B cell (primary cell): ENCODE measurements at places on chromosomes 12 and 14. TPM values are rescaled to one million over a fixed set of nuclear protein-coding genes. Genes with fewer than 3 reads are reported as not detected.

The MYBPC1 gene
- total RNA-seq, result not detected in 2 replicates

- no peak for DNase-seq
These were observed 4.9 kb downstream of the TSPAN8 start for GRCh38 chr12:71152851-71153250.

GRCh38 chr14:29805415-29806123, 122.1 kb downstream of the PRKD1 start:
- DNase-seq, result no peak

The TMED10 gene
- 111 and 119 TPM in 2 replicates for total RNA-seq

DNA sequence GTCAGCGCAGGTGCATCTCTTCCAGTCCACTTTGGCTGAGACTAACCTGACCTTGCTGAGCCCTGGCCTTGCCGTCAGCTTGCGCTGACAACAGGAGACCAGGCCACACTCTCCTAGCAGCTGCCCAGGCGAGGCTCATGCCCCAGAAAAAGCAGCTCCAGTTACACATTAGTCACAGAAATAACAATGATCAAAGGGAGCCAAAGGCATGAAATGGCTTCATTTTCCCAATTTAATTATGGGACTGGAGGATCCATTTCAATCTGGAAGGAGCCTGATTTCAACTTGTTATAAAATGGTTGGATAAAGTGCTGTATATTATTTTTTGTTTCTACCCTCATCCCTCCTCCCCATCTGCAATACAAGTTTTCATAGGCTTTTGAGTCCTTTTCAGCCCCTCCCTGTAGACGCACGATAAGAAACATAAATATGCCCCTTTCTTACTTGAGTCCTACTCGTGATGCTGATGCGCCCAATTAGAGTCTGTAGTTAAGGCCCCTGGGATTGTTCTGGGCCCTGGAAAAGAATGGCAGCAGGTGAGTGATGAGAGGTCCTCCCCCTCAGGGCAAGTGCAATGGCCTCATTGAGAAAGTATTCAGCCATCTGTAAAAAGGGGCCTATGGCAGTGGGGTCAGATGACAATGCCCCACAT, 376.0 kb downstream of the C12orf75 start:
- no peak for DNase-seq

- DNase-seq, result no peak
These were observed 40.7 kb downstream of the CORO1C start for GRCh38 chr12:108690542-108691174.

DNA sequence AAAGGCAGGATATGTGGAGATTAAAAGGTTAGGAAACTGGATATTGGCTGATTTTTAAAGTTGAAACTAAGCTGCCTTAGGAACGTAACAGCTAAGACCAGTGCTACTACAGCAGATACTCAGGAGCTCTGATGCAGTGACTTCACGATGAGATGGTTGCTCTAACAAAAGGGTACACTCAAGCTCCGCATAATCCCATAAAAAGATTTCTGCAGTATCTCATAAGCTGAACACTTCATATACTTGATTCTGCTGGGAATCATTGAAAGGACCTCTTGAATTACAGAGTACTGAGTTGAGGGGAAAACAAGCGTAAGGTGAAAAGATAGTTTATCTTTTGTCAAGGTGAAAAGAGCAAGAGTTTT, 3.7 kb downstream of the RNF10 start:
- no peak for DNase-seq

DNA sequence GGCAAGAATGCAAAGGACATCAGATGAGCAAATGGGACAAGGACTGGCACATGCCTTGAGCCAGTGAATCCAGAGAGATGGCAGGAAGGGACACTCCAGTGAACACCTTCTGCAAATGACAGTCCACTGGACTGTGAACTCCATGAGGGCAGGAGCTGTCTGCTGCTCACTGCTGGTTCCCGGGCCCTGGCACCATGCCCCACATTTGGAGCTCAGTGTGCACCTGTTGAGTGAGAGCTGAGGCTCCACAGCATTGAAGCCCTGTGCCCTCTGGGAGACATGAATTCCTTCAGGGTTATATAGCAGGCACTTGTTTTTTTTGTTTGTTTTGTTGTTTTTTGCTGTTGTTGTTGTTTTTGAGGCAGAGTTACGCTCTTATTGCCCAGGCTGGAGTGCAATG, 13.1 kb downstream of the PRIMA1 start:
- no peak for DNase-seq

The HOXC12 gene
- not detected in 2 replicates for total RNA-seq

DNA sequence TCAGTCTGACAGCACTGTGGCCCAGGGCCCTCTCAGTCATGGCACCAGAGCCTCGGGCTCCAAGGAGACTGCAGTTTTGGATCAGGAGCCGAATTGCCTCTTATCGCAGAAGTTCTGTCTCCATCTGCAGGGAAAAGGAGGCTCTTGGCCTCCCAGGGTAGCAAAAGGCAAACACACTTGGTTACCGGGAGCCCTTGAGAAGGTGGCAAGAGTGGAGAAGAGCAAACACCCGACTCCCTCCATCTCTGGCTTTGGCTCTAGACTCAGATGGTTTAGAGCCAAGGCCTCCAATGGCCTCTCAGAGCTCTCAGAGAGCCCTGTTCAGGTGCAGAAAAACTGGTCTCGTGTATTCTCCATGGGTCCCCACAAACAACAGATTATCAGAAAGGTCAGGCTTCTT, 44.6 kb downstream of the NINJ2 start:
- no peak for DNase-seq

GRCh38 chr12:96146747-96147146, 47.4 kb upstream of the ELK3 start:
- peak; percentile 22 for DNase-seq

GRCh38 chr12:117084405-117085317, 14.6 kb downstream of the TESC start:
- no peak for DNase-seq

GRCh38 chr14:99327458-99328250, 55.7 kb upstream of the BCL11B start:
- DNase-seq, result no peak

- no peak for DNase-seq
These were observed 932.3 kb downstream of the FLRT2 start for GRCh38 chr14:86462193-86462753.

The COCH gene
- total RNA-seq, result 24.4 and 25.7 TPM in 2 replicates

The GPHN gene
- 15.5 and 18.0 TPM in 2 replicates for total RNA-seq

DNA sequence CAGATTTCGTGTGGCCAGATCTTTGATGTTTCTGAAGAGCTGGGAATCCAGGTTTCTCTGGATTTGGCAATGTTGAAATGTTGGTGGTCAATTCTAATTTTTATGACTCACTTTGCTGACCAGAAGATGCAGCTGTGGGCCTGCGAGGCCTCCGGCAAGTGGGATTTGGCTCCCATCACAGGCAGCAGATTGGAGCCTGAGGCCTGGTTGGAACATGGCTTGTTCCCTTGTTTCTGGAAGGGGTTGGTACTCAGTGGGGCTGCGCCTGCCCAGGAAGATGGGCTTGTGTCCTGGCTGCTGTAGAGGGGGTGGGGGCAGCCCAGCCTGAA, 23.1 kb downstream of the FBRSL1 start:
- no peak for DNase-seq

- DNase-seq, result no peak
These were observed 56.0 kb downstream of the PLCZ1 start for GRCh38 chr12:18681818-18682217.

- DNase-seq, result peak; percentile 99
These were observed 508 bp upstream of the BRF1 start for GRCh38 chr14:105301103-105301914.

DNA sequence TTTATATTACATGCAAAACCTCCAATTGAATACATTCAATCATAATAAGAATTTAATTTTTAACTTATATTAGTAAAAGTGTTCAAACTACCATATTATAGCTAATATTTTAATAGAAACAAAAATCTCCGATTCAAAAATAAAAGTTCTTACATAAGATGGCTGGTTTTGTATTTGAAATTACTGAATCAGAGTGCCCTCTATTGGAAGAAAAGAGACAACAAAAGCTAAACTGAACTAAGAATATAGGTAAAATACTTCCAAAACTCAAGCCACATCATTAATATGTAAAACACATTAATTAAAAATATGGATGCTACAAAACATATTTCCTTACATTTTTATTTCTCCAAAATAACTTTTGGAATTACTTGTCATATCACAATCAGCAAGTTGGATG, 120.3 kb downstream of the GARIN6 start:
- DNase-seq, result no peak

- DNase-seq, result no peak
These were observed 53.0 kb upstream of the USP15 start for GRCh38 chr12:62207248-62207647.

The NDUFA9 gene
- total RNA-seq, result 73.3 and 74.2 TPM in 2 replicates

DNA sequence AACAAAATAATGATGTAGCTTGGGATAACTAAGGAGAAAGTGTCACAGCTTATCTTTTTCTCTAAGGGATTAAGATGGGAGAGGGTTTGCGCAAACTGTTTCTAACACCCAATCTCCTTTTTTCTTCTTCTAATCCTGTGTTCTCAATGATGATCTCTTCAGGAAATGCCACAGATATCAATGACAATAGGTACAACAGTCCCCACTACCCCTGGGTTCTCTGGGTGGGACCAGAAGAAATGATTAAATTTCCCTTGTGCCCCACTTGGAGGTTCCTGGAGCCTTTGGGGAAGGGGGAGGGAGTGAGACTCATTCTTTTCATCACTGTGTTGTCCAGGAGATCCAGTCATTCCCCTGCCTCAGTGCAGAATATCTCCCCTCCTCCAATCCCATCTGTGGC, 8.6 kb upstream of the PIP4K2C start:
- DNase-seq, result no peak

The GRIN2B gene
- total RNA-seq, result 0.22 TPM in 1 of 2 replicates, not detected in the other

The EML1 gene
- total RNA-seq, result not detected in 2 replicates

The CLEC2A gene
- not detected in 2 replicates for total RNA-seq

GRCh38 chr12:129771238-129771637, 132.6 kb downstream of the TMEM132D start:
- no peak for DNase-seq

The PTPRR gene
- total RNA-seq, result not detected in 2 replicates

GRCh38 chr14:74364271-74364880, 16.1 kb downstream of the VRTN start:
- DNase-seq, result no peak
